ENCODE measurements at places on chromosomes 3 and 15. TPM values are rescaled to one million over a fixed set of nuclear protein-coding genes. Genes with fewer than 3 reads are reported as not detected.

DNA sequence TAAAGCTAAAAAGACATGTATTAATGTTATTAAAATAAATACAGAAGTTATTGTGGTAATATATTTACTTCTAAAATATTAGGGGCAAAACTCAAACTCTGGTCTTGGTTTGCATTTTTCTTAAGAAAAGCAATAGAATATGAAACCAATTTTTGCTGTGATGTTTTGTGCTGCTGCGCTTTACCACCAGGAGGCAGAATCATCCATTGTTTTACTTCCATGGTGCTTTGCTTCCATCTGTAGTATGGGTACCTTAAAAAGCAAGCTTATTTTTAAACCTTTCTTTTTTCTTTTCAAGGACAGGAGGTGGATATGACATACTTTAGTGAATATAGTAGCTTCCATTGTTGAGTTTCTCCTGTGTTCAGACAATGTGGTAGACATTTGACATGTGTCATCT, 46.6 kb upstream of the MRPL3 start:
- no peak for DNase-seq

DNA sequence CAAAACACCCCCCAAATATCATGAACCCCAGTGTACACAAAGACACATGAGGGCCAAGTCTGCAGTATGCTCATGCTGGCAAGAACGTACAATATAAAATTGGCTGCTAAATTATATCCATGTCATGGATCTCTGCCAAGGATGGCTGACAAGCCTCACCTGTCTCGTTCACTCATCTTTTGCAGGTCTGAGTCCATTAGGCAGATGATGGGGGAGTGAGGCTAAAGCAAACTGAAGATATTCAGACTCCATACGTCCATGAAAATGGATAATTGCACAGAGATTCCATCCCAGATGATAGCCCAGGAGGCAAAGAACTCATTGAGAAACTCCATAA, 122.3 kb upstream of the PTPRG start:
- DNase-seq, result no peak

GRCh38 chr3:43620831-43621655, 768 bp downstream of the ANO10 start:
- DNase-seq, result no peak

- no peak for DNase-seq
Observed at GRCh38 chr3:43747641-43748040, 56.9 kb downstream of the ABHD5 start.

DNA sequence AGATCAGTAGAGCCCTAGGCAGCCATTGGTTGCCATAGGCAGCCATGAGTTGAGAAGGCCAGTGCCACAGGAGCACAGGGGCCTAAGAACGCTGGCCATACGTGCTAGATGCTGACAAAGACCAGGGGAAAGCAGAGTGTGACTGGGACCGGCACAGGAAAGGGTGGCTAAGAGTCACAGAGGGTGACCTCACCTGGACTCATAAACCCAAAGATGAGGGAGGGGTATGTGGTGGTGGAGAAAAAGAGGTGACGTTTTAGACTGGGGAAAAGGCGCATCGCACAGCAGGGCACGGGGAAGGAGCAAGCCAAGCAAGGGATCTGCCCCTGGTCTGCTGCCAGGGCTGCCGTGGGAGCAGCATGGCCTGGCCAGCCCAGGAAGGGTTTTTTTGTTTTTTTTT, 122.5 kb downstream of the VGLL4 start:
- DNase-seq, result no peak

- no peak for DNase-seq
Observed at GRCh38 chr3:122410111-122410510, 5.8 kb downstream of the WDR5B start.

FBXW12 gene
- total RNA-seq, result 0.46 TPM
